Activated T-cell treated with anti-CD3 and anti-CD28 coated beads for 4 hours (primary cell): ENCODE measurements at places on chromosomes 6 and 20.

DNA sequence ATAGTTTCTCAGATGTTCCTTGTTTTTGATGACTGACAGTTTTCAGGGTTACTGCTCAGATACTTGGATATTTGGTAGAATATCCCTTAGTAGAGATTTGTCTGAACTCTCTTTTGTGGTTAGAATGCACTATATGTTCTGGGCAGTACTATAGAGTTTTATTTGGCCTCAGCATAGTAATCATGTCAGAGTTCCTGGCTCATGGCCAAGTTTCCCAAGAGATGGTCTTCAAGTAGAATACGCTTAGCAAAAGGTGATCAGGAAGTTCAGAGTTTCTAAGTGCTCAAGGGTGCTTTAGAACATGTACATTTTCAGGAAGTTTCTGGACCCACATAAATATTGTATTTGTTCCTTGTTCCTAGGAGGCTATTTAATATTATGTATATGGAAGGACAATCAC lies 1209.7 kb upstream of the GJE1 start:
- DNase-seq, result no peak

DNA sequence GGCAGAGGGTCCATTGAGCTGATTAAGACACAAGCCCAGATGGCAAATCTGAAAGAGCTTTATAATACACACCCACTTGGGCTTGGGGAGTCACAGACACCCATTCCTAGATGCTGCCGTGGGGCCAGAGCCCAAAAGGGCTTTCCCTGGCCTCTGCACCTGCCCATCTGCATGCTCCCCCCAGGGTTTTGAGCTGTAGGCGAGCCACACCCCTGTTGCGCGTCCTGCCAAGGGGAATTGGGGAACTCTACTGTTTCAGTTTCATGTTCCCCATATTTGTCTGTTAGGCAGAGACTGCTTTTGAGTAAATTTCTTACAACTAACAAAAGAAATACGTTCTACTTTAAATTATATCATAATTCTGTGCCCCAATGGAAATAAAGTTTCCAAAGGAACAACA lies 52.9 kb upstream of the FNDC1 start:
- no peak for DNase-seq

DNA sequence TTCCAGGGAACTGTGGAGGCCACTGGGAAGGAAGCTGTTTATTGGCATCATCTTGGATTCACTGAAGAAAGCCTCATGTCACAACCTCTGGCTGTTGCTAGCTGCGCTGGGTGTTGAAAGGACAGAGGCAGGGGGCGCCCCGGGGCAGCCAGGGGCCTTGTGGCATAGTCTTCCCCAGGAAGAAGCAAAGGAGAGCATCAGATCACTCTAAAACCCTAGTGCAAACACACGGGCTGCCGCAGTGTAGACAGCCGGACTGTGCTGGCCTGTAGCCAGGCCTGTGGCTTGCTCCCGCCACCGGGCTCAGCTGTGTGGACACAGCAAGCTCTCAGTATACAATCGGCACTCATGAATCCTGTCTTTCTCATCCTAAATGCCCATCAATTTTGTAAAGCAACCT lies 23.8 kb upstream of the SMOC2 start:
- DNase-seq, result no peak

GRCh38 chr6:192313-192664 lies 100.0 kb upstream of the DUSP22 start:
- no peak for DNase-seq

DNA sequence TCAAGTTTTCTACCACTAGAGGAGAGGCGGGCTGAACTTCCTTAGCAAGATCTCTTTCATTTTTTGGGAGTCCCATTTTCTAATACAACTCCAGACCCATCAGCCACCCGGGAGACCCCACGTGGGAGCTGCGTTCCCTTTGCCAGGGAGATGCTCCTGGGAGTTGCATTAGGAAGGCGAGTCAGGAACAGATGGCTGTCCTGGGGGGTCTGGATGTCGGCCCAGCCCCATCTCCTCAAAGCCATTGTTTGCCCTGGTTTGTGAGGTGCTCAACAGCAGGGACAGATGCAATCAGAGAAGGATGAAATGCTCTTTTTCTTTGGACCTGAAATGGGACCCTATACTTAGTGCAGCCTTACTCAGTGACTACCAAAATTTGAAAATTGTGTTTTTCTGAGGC lies 39.4 kb downstream of the CARMIL1 start:
- no peak for DNase-seq
